ENCODE measurements at places on chromosomes 3 and 15.
A peak's percentile ranks its signal among the peaks of the same experiment; 100 is the strongest.

DNA sequence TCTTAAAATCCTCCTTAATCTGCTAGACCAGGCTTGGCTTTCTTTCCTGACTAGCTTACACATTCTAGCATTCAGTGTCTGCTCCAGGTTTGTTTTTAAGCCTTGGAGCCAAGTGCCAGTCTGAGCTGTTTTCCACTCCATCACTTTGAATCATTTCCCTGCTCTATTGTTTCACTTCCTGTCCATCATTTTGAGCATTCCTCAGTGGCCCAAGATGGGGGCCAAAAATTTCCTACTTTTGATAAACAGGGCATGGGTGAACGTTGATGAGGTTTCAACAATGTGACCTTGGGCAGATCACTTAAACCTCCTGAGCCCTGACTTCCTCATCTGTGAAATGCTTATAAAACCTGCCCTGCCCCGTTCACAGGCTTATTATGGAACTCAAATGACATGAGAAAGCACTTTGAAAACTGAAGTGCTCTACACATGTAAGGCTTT lies 4.4 kb downstream of the CYP19A1 start:
- DNase-seq: no peak

DNA sequence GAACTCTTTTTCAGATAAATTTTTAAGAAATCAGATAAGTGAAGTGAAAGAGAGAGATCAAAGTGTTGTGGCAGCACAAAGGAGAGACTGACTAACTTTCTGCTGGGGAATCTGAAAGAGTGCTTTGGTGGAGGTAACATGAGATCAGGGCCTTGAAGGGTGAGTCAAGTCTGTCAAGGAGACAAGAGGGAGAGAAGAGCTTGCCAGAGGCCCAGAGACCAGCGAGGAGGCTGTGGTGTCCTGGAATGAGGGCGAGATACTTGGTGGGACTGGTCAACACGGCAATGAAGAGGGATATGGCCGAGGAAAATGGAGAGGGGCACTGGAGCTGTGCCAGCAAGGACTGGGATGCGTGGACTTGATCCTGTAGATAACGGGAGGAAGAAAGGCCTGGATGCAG lies 4.6 kb downstream of the TADA3 start:
- no peak for DNase-seq

DNA sequence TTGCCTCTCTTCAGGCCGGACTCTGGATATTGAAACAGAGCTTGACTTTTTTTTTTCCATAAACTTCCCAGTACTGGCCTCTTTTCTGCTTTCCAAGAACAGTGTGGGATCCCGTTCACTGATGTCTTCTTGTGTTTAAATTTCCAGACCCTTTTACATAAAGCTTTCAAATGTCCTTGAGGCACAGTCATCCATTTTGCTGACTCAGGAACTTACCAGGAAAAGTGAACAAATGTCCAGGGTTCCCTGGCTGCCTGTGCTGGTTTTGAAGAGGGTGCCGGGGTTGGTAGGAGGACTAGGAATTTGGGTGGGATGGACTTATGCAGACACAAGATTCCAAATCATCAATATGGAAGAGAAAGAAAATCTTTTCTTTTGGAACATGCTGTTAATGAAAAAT lies 68.1 kb downstream of the CHDH start:
- DNase-seq: no peak

GRCh38 chr3:48367201-48367600 lies 4.8 kb upstream of the FBXW12 start:
- DNase-seq: no peak

DNA sequence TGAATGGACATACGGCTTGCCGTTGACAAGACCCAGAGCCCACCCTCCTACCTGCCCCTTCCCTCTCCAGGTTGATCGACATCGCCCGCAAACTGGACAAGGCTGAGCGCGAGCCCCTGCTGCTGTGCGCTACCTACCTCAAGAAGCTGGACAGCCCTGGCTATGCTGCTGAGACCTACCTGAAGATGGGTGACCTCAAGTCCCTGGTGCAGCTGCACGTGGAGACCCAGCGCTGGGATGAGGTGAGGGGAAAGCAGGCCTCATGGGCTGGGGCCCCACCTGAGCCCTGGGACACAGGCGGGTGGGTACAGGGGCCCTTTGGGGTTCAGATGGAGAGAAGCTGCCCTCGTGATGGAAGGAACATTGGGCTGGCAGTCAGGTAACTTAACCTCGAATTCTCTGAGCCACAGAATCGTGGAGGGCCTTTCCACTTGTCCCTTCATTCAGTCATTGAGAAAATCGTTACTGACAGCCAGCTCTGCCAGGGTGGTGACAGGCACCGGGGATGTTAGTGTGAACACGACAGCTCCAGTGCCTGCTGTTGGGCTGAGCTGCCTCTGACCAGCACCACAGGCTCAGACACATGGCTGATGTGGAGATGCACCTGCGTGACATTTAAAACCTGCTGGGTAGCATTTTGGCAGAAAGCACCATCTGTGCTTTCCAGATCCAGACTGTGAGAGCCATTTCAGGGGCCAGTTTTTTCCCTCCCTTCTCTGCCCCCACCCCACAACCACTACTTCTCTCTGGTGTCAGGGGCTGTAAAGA lies 25.6 kb upstream of the RHO start:
- no peak for DNase-seq

DNA sequence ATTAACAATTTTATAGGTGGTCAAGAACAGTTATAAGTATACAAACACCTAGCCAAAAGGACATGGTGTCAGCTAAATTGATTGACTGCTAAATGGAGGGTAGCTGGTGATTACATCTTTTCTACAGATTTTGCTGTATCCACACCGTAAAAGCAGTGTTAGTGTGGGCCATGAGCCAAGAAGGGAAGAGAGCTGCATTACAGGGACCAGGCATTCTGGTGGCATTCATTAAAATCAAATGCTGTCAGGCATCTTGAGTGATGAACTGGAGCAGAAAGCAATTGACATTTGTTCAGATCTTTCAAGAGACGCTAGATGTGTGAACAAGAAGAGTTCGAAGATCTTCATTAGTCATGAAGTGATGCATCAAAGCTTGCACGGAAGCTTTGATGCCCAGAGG lies 177.9 kb downstream of the ARPP21 start:
- DNase-seq: no peak

DNA sequence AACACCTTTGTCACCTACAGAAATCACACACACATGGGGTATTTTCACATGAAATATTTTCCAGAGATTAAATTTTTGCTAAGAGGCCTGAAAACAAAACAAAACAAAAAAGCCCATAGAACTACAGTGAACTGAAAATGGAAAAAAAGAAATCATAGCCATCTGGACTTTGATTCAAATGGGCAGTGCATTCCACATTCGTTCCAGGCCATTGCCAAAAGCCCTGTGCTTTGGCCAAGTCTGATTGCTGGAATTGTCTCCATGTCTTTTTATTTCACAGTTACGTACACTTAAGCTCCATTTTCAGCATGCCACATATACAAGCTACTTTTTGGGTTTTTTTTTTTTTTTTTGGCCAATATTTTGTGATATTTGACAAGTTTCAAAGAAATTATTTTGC lies 47.1 kb downstream of the TFG start:
- no peak for DNase-seq

- peak; percentile 4 for DNase-seq
Observed at GRCh38 chr15:87672309-87673288, 583.9 kb downstream of the NTRK3 start.

Measured in NCI-H748 treated with DMSO at 0.1 percent for 48 hours (cell line).